ENCODE measurements at places on chromosomes 2 and 18.

GRCh38 chr2:136072621-136073020 is 45.3 kb downstream of the CXCR4 start:
- no peak for DNase-seq

DNA sequence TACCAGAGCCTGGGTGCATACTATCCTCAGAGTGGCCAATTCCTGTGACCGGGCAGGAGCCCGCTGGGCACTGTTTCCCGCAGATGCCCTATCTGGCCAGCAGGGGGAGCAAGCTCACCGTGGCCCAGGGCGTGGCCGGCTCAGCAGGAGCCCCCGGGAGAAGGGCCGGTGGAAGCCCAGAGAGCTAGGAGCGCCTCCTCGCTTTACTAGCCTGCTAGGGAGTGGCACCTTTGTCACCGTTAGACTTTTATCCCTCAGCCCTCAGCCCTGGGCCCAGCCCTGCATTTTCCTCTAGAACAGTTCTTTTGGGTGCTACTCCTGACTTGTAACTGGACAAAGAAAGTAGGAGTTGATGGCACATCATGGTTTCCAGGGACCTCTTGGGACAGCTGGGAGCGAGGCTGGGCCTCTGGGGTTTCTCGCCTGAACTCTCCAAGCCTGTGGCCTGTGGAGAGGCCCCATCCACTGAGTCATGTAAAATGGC is 24.0 kb downstream of the TMEM177 start:
- peak; percentile 70 for DNase-seq

DNA sequence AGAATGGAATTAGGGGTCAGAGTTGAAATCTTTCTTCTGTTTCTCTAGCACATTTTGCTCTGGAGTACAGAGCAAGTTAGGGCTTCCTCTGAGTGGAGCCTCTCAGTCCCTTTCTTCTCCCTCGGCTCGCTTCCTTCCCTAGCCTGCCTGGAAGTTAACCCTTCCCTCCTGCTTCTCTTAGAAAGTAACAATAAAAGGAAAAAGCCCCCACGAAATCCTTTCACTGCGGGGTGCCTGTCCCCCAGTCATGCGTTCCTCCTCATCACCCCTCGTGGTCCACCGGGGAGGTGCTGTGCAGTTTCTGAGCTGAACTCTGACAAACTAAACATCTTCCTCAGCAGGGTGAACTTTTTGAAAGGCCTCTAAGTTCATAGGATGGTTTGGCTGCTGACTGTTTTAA is 2.0 kb downstream of the IGFBP2 start:
- peak; percentile 26 for DNase-seq

DNA sequence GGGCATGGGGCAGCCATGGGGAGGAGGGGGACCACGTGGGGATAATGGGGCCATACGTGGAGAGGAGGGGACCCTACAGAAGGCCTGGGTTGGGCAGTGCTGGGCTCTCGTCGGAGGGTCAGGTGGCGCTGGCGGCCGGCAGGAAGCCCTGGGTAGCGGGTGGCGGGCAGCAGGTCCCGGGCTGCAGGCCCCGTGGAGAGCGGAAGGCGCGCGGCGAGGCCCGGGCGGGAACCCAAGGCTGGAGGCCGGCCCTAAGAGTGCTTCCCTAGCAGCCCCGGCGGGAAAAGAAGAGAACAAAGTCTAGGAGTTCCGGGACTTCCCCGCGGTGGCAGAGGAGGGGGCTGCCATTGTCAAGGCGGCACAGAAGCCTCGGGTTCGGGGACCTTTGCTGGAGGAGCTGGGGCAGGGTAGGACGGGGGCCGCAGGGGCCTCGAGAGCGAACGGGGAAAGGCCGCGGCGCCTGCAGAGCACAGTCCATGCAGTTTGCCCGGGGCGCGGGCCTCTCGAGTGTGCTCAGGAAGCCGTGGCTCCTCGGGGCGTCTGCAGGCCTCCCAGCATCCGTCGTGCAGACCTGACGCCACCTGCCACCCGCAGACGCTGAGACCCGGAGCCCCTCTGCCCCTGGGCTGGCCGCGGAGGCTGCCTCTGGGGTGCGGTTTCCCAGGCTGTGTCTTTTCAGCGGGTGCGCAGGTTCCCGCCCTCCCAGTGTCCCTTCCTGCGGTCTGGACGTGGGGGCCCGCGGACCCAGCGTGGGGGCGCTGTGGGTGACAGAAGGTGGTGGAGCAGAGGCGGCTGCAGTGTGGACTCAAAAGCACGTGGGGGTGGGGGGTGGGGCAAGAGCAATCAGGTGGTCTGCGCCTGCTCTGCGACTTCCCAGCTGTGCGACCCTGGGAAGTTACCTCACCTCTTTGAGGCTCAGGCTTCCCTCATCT is 19.4 kb upstream of the NCL start:
- DNase-seq: peak; percentile 31

- DNase-seq: no peak
Measured at GRCh38 chr18:64403784-64404503, 255.1 kb upstream of the LINC00305 start.

DNA sequence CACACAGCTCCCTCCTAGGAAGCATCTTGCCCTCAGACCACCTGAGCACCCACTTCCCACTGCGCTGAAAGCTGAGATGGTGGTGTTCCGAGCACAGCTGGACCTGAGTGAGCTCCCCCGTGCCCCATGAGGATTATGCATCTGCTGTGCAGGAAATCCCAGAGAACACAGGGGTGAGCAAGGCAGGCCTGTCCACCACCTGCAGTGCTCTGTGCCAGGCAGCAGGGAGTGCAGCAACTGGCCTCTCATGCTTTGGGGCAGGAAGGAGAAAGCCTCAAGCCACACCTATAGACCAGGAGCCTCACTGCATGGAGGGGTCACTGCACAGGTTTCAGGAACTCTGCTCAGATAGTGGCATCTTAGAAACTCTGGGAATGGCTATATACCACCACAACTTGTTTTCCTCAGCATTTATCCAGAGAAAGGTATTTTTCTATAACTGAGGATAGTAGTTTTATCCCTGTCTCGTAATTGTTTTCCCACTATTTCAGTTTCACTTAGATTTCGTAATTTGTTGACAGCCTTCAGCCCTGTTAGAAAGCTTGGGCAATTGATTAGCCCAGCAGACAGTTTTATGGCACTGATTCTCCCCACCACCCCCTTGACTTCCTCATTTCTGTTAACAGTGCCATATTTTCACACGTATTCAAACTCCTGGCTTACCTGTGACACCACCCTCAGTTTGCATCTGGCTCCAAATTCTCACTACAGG is 144.3 kb upstream of the DAPL1 start:
- DNase-seq: no peak

DNA sequence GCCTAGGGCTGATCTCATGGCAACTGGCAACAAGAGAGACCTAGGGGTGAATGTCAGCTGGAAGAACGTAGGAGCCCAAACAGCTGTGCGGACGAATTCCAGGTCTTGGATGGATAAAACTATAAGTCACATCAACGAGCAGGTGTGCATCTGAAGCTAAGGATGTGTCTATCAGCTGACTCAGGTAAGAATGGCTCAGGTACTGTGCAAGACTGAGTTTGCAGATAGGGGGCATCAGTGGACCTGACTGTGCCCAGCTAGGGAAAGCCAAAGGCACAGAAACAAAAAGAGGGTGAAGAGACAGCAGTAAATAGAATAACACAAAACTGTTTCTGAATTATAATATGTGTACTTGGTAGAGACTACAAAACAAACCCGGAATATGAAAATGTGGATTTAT is 357.3 kb downstream of the ZEB2 start:
- DNase-seq: no peak

DNA sequence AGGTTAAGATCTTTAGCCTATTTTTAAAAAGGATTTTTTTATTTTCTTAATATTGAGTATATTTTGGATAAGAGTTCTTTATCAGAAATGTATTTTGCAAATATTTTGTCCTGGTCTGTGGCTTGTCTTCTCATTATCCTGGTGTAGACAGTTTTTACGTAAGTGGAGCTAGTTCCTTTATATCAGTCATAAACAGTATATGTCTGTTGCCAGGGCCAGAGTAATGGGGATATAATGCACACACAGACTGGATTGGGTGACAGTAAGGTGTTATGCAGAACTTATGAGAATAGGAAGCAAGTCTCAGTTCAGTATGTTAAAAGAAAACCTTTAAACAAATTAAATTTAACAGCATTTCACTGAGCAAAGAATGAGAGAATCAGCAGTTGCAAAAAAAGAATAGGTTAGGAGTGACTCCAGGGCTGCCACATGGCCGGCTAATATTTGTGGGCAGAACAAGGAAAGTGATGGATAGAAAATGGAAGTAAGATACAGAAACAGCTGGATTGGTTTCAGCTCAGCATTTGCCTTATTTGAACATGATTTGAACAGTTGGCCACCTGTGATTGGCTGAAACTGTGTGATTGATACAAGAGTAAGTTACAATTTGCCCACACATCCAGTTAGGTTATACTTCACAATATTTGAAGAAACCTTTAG is 61.1 kb upstream of the ZNG1B start:
- no peak for DNase-seq

GRCh38 chr2:164771897-164772296 is 69.7 kb downstream of the COBLL1 start:
- DNase-seq: no peak

DNA sequence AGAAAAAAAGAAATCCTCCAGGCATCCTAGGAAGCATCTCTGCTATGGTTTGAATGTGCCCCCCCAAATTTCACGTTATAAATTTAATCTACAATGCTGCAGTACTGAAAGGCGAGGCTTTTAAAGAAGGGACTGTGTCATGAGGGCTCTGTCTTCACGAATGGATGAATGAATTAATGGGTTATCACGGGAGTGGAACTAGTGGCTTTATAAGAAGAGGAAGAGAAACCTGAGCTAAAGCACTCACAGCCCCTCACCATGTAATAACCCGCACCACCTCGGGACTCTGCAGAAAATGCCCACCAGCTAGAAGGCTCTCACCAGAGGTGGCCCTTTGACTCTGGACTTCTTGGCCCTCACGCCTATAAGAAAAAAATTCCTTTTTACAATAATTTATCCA is 27.6 kb downstream of the RNU4ATAC start:
- DNase-seq: no peak

- DNase-seq: no peak
Measured at GRCh38 chr2:171084128-171084527, 76.6 kb downstream of the TLK1 start.

DNA sequence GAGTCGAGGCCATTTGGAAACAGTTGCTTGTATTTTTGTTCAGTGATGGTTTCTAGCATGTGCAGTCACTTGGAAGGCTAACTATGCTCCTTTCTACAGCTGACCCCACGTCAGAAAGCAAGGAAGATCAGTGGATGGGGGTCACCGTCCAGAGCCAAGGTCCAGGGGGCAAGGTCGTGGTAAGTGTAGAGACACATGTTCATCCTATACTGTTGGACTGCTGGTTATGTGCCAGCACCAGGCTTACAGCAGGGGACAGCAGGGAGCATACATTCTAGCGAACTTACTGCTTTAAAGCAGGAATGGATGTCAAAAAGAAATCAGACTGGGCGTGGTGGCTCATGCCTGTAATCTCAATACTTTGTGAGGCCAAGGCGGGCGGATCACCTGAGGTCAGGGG is 40.0 kb downstream of the ITGA6 start:
- no peak for DNase-seq

GRCh38 chr2:44638649-44639048 is 276.9 kb downstream of the CAMKMT start:
- DNase-seq: no peak

GRCh38 chr2:174590928-174591648 is 6.5 kb downstream of the WIPF1 start:
- DNase-seq: no peak

GRCh38 chr2:166031054-166031453 is 77.5 kb upstream of the TTC21B start:
- no peak for DNase-seq

- DNase-seq: peak; percentile 58
Measured at GRCh38 chr2:144452169-144452988, 67.5 kb downstream of the ZEB2 start.

DNA sequence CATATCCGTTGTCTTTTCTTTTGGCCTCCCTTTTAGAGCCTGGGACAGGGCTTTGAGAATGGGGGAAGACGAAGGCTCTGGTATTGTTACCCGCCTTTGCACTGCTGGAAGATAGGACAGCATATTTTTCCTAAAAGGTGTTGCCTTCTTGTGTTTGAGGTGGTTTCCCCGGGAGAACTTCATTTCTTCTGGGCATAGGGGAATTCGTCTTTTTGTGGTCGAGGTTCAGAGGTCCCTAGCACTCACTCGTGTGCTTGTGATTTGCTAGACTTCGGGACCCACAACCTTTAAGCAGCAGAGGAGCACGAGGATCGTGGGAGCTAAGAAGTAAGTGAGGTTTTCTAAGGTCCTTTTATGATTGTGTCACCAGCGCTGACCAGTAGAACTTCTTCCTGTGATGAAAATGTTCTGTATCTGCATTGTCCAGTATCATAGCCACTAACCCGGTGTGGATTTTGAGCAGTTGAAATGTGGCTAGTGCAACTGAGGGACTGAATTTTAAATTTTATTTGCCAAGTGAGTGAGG is 611 bp downstream of the ZNF512 start:
- peak; percentile 18 for DNase-seq

- DNase-seq: peak; percentile 98
Measured at GRCh38 chr2:85433511-85434089, 15.1 kb downstream of the SH2D6 start.

- no peak for DNase-seq
Measured at GRCh38 chr2:127661949-127662510, 13.3 kb downstream of the LIMS2 start.

GRCh38 chr2:30631051-30631671 is 176.1 kb downstream of the CAPN13 start:
- DNase-seq: no peak

DNA sequence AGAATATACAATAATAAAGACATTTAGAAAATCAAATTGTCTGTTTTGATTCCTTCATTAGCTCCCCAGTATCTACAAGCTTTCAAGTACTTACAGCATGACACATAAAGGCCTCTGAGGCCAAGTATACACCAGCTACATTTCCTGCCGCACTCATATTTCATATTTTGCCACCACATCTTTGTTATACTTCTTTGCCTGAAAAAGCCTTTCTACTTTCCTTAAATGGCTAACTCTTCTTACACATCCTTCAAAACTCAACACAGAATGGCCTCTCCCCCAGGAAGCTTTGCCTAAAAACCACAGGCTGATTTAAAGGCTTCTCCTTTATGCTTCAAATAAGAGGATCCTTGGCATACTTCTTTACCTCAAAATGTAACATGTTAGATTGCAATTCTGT is 4.5 kb downstream of the STK17B start:
- no peak for DNase-seq

- no peak for DNase-seq
Measured at GRCh38 chr2:239366740-239367139, 34.1 kb downstream of the HDAC4 start.
